GM19239 (cell line): ENCODE measurements at places on chromosomes 5 and 9.

DNA sequence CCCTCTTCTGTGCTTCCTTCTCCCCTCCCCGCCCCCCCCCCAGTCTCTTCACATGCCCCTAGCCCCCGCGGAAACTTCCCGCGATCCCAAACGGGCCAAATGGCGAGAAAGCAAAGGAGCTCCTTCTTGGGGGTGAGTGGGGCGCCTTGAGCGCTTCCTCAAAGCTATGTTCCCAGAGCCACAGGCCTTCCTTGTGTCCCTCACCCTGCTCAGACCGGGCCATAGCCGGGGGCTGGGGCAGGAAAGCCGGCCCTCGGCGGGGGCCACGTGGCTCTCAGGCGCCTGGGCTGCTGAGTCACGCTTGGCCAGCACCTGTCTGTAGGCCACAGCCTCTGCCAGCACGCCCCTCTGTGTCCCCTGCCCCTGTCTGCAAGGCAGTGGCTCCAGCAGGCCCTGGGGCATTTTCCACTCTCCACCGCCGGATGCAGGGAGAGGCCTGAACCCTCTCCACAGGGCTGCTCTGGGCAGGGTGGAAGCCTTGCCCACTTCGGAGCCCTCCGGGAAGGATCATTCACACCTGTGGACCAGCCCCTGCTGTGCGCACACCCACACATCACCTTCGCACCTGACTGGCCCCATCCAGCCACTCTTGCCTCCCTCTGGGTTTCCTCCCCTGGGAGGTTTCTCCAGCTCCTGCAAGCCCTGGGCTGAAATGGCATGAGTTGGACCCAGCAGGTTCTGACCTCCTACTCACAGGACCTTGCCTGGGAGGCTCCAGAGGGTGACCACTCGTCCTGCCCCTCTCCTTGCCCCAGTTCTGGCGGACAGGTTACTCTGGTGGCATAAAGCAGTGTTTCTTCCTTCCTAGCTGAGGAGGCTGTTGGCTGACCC is 1.2 kb upstream of the SQSTM1 start:
- no peak for DNase-seq

DNA sequence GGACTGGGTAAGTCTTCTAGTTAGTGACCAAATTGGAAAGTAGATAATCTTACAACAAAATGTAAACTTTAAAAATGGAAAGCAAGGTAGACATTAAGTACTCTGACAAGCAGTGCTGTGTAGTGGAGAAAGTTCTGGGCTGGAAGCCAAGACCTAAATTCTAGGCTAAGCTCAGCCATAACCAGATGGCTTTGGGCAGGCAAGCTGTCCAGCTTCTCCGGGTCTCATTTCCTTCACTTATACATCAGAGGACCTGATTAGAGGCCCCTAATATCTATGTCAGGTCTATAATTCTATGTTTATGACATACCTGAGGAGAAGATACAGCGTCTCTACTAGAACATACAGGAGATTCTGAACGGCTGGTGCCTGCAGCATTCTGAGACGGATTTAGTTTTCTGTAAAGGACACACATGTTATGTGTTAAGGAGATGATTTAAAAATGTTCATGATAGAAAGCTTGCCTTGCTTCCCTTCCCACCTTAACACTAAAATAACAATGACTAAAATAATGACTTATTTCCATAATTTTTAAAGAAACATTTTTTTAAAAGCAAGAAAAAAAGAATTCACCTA is 61.2 kb downstream of the ELL2 start:
- no peak for DNase-seq

DNA sequence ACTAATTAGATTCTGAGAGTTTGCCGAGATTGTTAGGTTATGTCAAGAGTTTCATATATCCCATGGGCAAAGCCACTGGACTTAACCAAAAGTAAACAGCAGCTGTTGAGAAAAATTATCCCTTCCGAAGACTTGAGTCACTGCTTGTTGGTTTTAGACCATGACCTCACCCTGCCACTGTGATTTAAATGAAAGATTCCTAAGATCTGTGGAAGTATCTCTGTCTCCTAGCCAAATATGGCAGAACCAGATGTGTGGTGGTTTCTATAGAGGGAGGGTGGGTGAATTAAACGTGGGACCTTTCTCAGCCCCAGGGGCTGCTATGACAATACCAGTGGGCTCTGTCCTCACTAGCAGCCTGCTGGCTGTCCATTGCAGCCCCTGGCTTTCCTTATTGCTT is 19.3 kb downstream of the DMRT3 start:
- no peak for DNase-seq

DNA sequence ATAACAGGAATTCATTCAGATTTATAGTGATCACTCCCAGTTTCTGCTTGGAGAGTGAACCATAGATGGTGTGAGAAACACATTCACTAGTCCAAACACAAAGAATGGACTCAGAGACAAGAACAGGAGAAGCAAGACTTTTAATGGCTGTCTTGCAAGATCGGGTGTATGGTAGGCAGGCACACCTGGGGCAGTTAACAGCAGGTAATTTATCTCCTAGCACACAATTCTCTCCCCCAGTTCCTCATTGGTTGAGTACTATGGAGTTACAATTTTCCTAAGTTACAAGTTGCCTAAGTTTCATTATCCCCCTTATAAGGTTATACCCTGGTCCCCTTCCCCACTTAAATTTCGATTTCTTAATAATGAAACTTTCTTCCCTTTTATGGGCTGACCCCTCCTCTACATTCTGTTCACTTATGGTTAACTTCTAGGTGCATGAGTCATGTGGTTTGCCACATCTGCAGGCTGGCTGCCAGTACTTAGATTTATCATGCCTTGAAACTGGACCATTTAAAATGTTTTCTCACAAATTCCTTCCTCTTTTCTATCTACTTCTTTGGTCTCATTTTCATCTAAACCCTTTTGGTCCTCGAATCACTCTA is 623.3 kb downstream of the HINT1 start:
- no peak for DNase-seq

DNA sequence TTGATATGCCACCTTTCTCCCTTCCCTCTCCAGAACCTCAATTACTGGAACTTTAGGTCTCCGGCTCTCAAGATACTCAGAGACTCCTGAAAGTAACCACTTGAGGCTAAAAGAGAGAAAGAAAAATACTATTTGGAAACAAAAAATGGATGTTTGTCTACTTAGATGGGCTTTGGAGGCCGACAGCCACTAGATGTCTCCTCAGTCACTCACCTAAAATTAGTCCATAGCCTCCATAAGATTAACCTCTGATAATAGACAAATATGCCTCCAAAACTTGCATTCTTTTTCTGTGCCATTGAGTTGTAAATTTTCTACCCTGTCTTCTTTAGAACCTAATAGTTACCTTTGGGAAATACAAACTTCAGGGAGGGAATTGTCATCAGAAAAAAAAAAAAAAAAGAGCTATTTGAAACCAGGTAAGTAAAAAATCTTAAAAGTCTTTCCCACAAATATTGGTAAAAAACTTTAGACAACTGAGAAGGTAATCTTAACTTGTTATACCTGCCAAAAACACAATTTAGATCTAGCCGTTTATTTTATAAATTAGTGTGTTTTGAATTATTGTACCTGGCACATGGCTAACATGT is 11.2 kb upstream of the PCDH1 start:
- DNase-seq, result no peak

DNA sequence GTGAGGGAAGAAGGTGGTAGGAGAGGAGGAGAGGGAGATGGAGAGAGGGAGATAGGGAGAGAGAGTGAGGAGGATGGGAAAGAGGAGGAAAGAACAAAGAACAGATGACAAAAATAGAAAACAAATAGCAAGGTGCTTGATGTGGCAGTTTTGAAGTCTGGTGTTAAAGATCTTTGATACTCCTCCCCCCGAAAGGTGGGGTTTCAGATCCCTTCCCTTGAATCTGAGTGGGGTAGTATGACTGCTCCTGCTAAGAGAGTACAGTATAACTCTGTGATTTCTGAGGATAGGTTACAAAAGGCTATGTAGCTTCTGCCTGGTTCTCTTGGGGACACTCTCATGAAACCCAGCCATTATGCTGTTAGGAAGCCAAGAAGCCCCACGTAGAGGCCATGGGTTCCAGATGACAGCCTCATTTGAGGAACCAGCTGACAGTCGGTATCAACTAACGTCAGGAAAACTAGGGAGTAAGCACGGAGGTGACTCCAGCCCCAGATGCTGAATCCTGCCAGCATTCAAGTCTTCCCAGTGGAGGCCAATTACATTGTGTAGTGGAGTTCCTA is 102.1 kb downstream of the FANCC start:
- DNase-seq, result no peak

DNA sequence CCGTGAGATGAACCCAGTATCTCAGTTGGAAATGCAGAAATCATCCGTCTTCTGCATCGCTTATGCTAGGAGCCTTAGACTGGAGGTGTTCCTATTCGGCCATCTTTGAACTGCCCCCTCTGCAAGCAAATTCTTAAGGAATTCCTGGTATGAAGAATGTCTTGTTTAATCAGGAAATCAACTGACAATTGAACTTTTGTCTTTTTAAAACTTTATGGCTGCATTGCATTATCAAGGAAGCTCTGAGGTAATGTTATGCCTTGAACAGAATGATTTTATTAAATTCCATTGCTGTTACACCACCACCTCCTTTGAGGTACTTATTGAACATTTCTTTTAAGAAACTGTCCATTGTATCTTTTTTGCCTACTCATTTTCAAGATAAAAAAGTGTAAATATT is 1915.7 kb upstream of the CDH9 start:
- no peak for DNase-seq

GRCh38 chr9:35110327-35110761 is 5.3 kb downstream of the ATOSB start:
- no peak for DNase-seq
